ENCODE measurements at places on chromosomes 1 and 21.

DNA sequence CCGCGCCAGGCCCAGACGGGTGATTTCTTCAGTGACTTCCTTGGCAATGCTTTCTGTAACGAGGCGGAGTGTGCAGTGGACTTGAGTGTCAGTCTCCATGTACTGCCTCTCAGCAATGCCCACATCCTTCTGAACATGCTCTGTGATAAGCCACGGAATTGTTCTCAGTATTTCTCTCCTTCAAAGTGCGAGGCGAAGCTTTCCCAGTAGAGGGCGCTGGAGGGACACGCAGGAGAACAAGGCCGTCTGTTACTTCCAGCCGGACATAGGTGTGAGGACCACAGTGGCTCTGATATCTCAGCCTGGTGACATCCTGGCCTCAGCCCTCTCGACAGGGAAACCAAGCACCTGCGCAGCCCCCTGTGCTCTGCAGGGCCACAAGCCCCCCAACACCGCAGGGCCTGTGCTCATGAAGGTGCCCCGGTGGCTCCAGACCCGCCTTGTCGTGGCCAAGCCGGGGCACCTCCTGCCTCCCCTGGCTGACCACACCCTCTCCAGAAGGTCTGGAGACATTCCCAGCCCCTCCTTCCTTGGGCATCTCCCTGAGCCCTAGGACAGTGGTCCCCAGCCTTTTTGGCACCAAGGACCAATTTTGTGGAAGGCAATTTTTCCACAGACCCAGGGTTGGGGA lies 46.1 kb upstream of the BACE2 start:
- peak; percentile 70 for DNase-seq

GRCh38 chr1:46804027-46804889 lies 5.4 kb downstream of the CYP4B1 start:
- no peak for DNase-seq

GRCh38 chr1:84434801-84435549 lies 36.7 kb downstream of the DNASE2B start:
- DNase-seq = no peak

- DNase-seq = no peak
Observed at GRCh38 chr1:119600976-119601375, 47.1 kb downstream of the ZNF697 start.

- DNase-seq = no peak
Observed at GRCh38 chr1:84236256-84236655, 65.3 kb upstream of the SAMD13 start.

GRCh38 chr1:165628147-165628822 lies 2.7 kb upstream of the MGST3 start:
- DNase-seq = no peak

GRCh38 chr1:115329965-115330364 lies 8.1 kb downstream of the NGF start:
- DNase-seq = no peak

DNA sequence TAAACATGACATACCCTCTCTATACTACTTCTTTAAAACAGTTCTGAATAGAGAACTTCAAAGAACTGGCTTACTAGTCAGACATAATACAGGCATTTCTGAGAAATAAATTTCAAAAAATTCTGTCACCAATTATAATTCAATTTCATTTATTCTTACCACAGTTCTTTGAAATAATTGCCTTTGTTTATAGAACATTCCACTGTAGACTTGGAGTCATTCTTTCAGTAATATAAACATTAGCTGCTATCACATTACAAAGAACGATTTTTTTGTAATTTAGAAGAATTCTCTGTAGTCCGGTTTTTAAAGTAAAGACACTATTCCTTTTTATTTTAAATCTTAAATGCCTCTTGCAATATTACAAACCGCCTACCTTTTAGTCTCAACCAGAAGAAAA lies 146.4 kb upstream of the COL11A1 start:
- DNase-seq = no peak

Measured in NCI-H1105 (cell line).